ENCODE measurements at places on chromosomes 3 and 15. TPM values are rescaled to one million over a fixed set of nuclear protein-coding genes. Genes with fewer than 3 reads are reported as not detected.

DNA sequence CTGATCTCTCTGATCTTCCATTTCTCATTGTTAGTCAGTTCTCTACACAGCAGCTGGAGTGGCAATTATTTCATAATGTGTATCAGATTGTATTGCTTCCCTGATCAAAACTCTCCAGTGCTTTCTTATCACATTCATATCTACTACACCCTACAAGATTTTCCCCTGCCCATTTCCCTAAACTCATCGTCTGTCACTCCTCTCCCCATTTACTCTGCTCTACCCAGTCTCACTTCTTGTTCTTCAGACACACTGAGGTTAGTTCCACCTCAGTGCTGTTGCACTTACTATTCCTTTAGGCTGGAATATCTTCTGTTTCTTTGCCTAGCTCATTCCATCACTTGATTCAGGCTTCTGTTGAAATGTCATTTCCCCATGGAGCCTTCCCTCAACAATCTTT lies 197.1 kb downstream of the SATB1 start:
- DNase-seq = no peak

DNA sequence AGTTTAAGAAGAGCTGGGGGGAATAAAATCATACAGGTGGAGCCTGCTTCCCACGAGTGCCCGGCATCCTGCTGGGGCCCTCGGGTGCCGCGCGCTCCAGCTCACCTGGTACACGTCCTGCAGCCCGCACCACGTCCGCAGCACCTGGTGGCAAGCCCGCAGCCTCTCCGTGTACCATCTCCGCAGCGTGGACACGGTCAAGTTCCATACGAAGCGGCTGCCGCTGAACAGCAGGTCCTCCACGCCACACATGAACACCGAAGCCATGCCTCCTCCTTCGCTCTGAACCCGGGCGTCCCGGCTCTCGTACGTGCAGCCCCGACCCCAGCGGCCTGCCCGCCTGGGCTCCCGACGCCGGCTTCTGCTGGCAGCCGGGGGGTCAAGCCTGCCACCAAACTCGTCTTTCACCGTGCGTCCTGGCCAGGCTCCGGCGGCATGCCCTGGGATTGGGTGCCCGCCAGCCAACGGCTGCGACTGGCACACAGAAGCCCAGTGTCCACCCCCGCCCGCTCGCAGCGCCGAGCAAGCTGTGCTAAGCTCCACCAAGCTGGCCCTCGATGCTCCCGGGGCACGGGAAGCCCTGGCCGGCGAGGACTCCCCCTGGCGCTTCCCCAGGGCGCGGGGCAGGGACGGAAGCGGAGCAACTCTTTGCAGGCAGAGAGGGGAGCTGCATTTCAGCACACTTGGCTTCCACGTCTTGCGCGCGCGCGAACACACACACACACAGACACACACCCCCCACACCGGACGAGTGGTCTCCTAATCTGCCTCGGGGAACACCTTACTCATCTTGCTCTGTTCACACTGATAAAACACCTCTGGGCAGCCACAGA lies at the start of gene FRMD4B:
TSS of gene FRMD4B (minus strand) at position 366 of the 833 bp plus-strand sequence. CDS start at position 267, 99 bp downstream.
- DNase-seq = peak; percentile 71

DNA sequence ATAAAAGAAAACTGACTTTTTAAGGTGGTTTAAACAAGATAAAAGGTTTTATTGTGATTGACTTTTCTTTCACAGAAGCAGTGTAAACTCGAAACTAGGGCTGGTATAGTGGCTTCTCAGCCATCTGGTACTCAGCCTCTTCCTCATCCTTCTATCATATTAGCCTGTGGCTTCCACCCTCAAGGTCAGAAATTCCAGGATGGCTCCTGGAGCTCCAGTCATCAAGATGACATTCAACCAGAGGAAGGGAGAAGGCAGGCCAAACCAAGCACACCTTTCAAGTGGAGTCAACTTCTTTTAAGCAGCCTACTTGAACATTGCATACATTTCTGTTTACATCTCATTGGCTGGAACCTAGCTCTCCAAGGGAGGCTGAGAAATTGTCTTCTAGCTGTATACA lies 1.3 kb upstream of the MESD start:
- DNase-seq = no peak

DNA sequence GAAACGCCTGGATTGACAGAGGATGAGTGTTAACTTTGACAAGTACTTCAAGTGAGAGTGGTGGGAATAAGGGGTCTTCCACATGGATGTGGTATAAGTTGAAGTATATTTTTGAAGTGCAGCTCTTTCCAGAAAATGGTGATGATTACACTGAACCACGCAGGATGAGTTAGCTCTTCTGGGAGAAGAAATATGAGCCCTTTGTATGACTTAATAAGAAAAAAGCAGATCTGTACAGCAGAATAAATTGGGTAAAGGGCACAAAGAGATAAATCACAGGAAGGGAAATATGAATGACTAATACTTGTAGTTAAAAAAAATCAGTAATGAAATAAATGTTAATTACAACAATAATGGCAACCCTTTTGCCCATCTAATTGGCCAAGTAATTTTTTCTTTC lies 1.3 kb downstream of the CCR3 start:
- no peak for DNase-seq

DNA sequence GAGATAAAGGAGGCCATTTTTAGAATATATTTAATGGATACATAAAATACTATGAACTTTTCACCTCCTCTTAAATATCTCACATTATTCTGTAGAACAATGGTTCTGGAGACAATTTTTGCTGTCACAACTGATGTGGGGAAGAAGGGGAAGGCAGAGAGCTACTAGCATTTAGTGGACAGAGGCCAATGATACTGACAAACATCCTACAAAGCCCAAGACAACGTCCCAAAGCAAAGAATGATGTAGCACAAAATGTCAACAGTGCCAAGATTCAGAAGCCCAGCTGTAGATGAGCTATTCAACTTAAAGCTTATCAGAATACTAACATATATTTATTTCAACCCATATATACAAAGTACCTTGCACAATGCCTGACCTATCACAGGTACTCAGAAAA lies 1069.4 kb downstream of the ROBO1 start:
- DNase-seq = no peak

- peak; percentile 72 for DNase-seq
Measured at GRCh38 chr3:192409201-192409837, 318.0 kb downstream of the FGF12 start.

DNA sequence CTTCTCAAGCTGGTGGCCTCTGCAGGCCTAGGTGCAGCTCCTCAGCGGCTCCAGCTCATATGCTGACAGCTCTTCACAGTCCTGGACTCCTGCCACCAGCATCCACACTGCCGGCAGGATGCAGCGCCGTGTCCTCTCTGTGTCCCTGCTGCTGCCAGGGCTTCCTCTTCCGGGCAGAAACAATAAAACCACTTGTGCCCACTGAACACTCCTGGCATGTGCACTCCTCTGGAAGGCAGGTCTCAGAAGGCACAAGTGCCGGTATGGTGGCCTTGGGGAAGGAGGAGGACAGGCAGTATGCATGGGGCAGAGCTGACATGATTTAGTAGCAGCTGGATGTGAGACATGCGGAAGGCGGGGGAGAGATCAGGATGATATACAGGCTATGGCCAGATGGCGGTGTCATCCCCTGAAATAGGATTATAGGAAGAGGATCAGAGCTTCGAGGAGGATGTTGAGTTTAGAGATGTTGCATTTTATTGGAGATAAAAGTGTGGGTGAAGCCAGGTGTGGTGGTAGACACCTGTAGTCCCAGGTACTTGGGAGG lies 7.5 kb upstream of the MAN2A2 start:
- DNase-seq = peak; percentile 71

DNA sequence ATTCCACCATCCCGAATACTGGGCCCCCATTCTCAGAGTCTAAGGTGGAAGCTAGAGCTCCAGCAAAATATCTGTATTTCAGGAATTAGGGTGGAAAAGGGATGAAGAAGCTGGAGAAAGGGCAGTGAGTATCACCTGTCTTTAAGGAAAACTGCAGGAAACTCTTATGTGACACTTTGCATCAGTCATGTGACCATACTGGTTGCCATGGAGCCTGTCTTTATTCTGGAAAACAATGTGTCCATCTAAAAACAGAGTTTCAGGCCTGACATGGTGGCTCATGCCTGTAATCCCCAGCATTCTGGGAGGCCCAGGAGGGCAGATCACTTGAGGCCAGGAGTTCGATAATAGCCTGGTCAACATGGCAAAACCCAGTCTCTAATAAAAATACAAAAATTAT lies 52.9 kb upstream of the FSIP1 start:
- peak; percentile 41 for DNase-seq

- DNase-seq = peak; percentile 51
Measured at GRCh38 chr3:66778107-66778506, 220.0 kb upstream of the KBTBD8 start.

- DNase-seq = no peak
Measured at GRCh38 chr3:175295248-175296130, 436.4 kb downstream of the NAALADL2 start.

- no peak for DNase-seq
Measured at GRCh38 chr3:103393395-103394186, 958.8 kb downstream of the ZPLD1 start.

DNA sequence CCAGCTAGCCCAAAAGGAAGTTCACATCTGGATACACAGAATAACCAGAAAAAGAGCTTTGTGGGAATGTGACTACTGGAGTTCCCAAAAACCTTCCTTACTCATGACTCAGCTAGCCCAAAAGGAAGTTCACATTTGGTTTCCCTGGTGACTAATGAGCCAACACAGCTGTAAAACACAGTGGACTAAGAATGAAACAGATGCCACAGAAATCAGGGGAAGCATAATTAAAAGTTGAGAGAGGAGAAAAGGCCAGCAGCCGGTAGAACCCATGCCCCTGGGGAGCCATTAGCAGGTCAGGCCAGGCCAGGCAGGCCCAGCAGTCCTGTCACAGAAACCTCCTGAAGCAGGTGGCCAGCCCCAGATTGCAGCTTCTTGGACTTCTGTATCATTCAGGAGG lies 130.3 kb downstream of the GHSR start:
- DNase-seq = no peak

GRCh38 chr3:11604139-11604892 lies 39.4 kb downstream of the VGLL4 start:
- no peak for DNase-seq

DNA sequence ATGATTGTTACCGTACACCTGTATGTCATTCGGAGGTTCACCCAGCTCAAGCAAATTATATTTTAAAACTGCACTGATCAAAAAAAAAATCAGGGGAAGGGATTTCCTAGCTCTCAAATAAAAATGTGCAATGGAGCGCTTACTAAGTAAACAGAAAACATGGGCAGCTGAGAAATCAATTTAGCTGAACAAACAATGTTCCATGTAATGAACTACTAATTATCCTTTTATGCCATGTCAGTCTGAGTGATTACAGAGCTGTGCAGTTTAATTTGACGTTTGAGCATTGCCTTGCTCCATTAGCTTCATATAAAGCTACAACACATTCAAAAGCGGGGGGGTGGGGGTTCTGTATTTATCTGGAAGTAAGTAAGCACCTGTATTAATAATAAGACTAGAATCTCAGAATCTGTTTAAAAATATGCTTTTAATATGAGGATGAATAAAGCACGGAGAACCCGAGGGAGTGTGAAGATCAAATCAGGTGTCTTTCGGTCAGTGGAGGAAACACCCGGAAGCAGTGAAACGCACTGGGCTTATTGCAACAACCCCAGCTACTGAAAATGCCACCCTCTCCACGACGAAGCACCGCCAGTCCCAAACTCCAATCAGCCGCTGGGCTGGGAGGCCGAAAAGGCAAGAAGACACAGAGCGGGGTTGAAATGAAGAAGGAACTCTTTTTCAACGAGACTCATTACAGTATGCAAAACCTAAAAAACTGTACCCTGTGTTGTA lies 196.5 kb upstream of the ATP11B start:
- no peak for DNase-seq

GRCh38 chr15:56798639-56799038 lies 65.3 kb upstream of the ZNF280D start:
- no peak for DNase-seq

GRCh38 chr3:29478611-29479010 lies 197.7 kb downstream of the RBMS3 start:
- DNase-seq = no peak

Gene CACNA2D3
- total RNA-seq = 2.3 TPM

Gene SYNPR
- total RNA-seq = 2.6 TPM

Gene KCNAB1
- 0.69 TPM for total RNA-seq

Gene NPHP3
- total RNA-seq = 12.0 TPM

Gene SCG3
- 44.2 TPM for total RNA-seq
